Mesenteric fat pad (tissue), 1 donor: ENCODE measurements at places on chromosomes 1 and 21. TPM values are rescaled to one million over a fixed set of nuclear protein-coding genes. Genes with fewer than 3 reads are reported as not detected.
A peak's percentile ranks its signal among the peaks of the same experiment; 100 is the strongest.

DNA sequence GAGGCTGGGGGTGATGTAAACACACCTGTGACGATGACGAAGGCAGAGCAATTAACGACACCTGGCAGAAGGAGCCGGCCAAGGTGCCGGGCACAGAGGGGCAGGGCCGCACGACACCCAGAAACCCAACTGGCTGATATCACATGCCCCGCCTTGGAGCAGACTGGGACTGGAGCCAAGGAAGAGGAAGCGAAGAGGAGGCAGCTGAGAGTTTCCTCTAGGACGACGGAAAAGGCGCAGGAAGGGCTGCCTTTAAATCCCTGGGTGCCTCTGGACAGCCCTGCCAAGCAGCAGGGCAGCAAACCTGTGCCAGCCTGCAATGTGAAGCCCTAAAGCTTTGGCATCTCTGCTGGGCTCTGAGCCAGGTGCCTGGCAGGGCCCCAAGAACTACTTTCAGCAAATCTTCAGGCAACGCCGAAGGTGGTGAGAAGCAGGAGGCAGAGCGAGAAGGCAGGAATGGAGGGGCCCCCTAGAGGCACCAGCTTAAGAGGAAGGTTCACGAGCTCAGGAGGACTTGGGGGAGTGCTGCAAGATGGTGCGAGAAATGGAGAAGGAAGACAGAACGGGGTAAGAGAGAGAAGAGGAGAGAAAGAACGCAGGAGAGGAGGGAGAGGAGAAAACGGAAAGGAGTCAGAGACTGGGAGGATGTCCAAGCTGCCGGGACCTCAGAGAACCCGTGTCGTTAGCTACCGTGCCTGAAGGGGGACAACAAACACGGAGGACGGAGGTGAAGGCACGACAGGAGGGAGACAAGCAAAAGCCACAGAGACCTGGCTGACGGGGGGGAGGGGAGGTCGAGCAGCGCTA lies 25.3 kb upstream of the PEF1 start:
- DNase-seq: no peak

- DNase-seq: no peak
Measured at GRCh38 chr1:153699768-153700167, 21.3 kb downstream of the NPR1 start.

ANGPTL1 gene
- total RNA-seq: 23.4 TPM

DNA sequence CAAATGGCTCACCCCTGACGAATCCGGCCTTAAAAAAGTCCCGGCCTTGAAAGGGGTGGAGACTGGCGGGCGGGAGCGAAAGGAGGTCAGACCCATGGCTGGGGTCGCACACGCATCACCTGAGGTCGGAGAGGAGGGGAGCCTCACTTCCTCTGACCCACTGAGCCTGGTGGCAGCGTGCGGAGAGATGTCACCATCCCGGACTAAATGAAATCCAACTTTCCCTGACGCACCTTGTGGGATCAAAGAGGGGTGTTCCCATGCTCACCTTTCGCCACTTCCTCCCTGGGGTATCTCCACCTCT lies 709 bp upstream of the SLC41A1 start:
- DNase-seq: no peak

GBP6 gene
- not detected for total RNA-seq

DNA sequence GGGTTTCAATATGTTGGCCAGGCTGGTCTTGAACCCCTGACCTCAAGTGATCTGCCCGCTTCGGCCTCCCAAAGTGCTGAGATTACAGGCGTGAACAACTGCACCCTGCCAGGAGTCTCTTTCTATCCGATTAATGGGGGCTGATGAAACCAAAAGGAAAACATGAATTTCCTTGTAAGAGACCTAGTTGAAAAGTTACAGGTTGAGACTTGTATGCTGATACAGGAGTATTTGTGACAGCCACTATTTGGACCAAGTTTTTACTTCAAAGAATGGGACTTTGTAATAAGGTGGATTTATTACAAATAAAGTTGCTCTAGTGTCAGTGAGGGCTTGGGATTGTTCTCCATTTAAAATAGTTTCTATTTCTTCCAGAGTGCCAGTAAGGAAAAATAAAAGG lies 43.6 kb upstream of the TMEM61 start:
- DNase-seq: no peak

GRCh38 chr1:93042187-93043056 lies 36.7 kb upstream of the MTF2 start:
- no peak for DNase-seq

LCE1F gene
- total RNA-seq: not detected

- DNase-seq: no peak
Measured at GRCh38 chr1:24364975-24365678, 46.0 kb downstream of the GRHL3 start.

PTGS2 gene
- total RNA-seq: 35.0 TPM

DNA sequence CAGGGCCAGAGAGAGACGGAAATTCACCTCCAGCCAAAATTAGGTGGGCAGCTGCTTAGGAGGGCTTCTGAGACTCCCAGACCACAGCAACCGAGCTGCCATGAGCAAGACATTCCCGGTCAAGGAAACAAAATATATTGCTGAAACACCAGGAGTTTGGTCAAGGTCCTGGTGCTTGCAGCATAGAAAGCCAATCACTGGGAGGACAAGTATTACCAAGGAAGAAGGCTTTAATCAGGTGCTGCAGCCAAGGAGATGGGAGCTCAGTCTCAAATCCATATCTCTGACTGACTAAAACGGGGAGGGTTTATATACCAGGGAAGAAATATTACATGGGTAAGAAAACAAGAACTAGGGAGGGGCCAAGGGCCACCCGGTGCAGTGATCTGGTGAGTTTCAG lies 18.8 kb upstream of the TMEM125 start:
- DNase-seq: peak; percentile 14

RHCE gene
- not detected for total RNA-seq

TMEM240 gene
- total RNA-seq: 1.4 TPM

E2F2 gene
- 0.29 TPM for total RNA-seq

GRCh38 chr1:113530021-113530420 lies 139.7 kb downstream of the MAGI3 start:
- DNase-seq: no peak

DNA sequence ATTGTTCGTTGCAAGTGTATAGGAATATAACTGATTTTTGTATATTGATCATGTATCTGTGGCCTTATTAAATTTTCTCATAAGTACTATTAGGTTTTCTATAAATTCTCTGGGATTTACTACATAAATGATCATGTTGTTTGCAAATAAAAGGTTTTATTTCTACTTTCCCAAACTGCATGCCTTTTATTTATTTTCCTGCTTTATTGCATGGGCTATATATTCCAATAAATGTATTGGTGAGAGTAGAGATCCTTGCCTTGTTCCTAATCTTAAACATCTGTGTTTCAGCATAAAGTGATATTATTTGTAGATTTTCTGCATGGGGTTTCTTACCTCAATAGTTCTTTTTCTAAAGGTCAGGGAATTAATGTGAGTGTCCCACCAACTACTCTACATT lies 107.0 kb upstream of the CD55 start:
- no peak for DNase-seq

GRCh38 chr1:32521165-32521564 lies 18.1 kb upstream of the ZBTB8A start:
- no peak for DNase-seq

SPRR2F gene
- not detected for total RNA-seq

ITLN2 gene
- total RNA-seq: not detected

DNA sequence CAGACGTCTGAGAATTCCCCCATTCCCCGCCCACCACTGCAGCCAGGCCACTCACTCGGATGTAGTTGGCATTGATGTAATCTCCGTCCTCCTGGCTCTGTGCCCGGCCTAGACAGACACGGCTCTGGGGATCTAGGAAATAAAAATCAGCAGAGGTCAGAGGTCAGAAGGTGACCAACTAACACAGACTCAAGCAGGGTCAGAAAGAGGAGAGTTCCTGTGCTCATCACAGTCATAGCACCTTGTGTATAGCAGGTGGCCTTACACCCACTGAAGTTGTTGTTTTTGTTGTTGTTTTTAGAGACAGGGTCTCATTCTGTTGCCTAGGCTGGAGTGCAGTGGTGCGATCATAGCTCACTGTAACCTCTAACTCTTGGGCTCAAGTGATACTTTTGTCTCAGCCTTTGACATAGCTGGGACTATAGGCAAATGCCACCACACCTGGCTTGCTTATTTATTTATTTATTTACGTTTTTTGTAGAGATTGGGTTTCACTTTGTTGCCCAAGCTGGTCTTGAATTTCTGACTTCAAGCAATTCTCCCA lies 4.9 kb downstream of the PTPN7 start:
- no peak for DNase-seq

OPTC gene
- not detected for total RNA-seq

DNA sequence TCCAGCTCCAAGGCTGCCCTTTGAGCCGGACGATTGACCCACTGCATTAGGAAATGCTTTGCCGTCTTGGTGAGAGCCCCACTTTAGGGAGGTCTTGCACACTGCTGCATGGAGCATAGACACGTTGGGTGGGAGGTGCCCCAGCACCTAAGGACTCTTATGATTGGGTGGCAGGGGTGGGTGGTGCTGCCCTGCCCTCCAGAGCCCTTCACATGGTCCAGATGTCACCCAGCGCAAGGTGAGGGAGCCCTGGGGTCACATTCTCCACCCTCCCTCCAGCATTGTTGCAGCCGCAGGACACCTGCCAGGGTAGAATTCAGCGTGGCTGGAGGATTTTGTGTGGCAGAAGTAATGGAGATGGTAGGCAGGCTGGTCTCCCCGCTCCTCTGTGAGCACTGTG lies 137.4 kb upstream of the COL6A1 start:
- DNase-seq: peak; percentile 81

TRPM2 gene
- 12.0 TPM for total RNA-seq

KRTAP27-1 gene
- total RNA-seq: not detected

DTL gene
- 0.16 TPM for total RNA-seq

- DNase-seq: no peak
Measured at GRCh38 chr1:39908534-39908933, 6.8 kb upstream of the MYCL start.

- no peak for DNase-seq
Measured at GRCh38 chr21:17089091-17089491, 423.8 kb upstream of the CXADR start.

HTR1D gene
- not detected for total RNA-seq

FAM151A gene
- total RNA-seq: 0.84 TPM

GRCh38 chr1:10210841-10211804 lies 753 bp downstream of the KIF1B start:
- DNase-seq: peak; percentile 95

- no peak for DNase-seq
Measured at GRCh38 chr1:189616893-189617292, 860.8 kb downstream of the BRINP3 start.

- no peak for DNase-seq
Measured at GRCh38 chr21:34690793-34691175, 22.0 kb downstream of the CLIC6 start.

RBP7 gene
- 267 TPM for total RNA-seq

GRCh38 chr21:37711836-37712568 lies 204.3 kb downstream of the KCNJ6 start:
- no peak for DNase-seq

DNA sequence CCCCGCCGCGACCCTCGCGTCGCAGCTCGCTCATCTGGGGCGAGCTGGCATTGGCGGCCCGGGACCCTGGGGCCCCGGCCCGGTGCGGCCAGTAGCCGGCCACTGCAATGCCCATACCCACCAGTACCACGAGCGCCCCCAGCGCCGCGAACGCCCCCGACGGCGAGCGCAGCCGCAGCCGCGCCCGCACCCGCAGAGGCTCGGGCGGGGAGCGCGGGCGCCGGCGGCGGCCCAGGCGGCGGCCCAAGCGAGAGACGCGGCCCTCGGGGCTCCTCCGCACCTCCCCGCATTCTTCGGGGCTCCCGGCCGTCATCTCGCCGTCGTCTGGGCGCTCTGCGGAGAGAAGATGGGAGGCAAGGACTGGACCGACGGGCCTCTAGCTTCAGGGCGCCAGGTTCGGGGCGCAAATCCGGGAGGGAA lies 2.2 kb downstream of the TMEM200B start:
- no peak for DNase-seq

GRCh38 chr1:66355756-66356155 lies 178.2 kb upstream of the SGIP1 start:
- no peak for DNase-seq

TSPEAR gene
- total RNA-seq: not detected

TNFRSF8 gene
- total RNA-seq: 2.1 TPM

CDA gene
- 6.4 TPM for total RNA-seq

CSMD2 gene
- 1.3 TPM for total RNA-seq

TRIM46 gene
- 0.22 TPM for total RNA-seq

DNA sequence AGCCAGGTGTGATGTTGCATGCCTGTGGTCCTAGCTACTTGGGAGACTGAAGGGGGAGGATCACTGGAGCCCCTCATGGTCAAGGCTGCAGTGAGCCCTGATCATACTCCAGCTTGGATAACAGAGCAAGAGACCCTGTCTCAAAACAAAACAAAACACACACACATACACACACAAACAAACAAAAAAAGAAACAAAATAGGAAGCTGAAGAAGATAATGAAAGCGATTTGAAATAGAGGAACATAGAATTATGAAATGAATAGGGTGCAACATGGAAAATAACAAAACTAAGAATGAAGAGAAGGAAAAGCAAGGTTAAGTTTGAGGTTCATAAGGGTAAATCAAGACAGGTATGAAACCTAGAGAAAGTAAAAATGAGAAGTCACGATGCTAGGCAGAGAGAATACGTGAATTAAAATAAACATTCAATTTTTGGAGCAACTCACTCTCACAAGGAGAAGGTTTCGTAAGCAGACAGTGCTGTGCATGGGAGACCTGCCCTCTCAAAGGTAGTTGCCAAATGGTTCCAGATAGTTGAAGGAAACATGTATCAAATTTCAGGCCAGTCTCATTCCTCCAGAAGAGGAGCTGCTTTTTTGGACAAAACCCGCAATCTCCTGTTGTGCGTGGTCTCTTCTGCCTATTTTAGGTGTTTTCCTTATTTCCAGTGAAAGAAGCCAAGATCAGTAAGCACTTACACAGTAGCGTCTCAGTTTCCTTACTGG lies 3.3 kb downstream of the CD46 start:
- DNase-seq: no peak

DNA sequence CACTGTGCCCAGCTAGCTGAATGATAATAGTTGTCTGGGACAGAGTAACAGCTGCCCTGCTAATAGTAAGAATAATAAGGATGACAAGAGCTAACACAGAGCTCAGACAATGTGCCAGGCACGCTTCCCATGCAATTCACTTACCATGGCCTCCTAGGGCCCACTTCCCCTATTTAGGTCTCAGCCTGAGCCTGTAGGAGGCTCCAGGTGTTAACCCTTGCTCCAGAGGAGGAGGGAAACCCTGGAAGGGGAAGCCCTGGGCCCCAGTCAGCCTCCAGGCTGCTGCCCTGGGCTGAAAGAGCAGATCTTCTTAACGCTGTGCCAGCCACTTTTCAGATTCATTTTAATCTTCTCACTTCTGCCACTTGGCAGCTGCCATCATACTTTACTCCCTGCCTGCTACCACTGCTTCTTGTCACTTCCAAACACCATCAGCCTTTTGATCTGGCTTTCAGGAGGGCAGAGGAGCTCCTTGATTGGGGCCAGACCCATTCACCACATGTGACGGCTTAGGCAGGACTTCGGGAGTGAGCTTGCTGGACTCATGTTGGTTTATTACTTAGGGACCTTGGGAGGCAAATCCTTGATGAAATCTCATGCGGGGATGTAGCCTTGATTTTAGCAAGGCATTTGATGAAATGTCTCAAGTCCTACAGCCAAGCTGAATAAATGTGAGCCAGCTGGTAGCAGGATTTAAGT lies 66.7 kb upstream of the PARP1 start:
- DNase-seq: no peak
